ENCODE measurements at places on chromosomes 5 and 9.

DNA sequence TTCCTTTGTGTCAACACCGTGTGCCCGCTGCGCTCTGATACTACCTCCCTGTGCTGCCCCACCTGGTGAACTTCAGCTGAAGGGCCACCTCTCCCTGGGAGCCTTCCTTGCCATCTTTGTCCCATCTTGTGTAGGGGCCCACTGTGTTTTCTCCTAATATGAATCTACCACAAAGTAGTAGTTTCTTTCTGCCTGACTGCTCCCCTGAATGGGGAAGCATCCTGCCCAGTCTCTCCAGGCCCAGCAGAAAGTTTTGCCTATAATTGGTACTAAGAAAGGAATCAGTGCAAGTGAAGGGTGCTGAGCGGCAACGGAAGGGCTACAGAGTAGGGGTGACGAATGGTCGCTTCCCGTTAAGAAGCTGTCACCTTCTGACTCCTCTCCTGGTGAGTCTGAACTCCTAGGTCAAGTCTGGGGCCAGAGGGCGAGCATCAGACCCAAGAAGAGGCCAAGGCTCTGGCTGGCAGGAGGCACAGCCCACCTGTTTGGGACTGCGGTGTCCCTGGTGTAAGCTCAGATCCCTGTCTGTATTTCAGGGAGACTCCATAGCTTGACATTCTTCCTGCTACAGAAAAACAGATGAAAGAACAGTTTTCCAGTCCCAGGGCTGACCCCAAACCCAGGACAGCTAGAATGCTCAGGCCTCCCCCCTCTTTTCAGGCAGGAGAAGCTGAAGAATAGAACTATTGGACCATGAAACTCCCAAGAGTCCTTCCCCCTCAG lies 24.1 kb downstream of the WWC1 start:
- no peak for DNase-seq

GRCh38 chr5:68306361-68307014 lies 90.9 kb downstream of the PIK3R1 start:
- no peak for DNase-seq

DNA sequence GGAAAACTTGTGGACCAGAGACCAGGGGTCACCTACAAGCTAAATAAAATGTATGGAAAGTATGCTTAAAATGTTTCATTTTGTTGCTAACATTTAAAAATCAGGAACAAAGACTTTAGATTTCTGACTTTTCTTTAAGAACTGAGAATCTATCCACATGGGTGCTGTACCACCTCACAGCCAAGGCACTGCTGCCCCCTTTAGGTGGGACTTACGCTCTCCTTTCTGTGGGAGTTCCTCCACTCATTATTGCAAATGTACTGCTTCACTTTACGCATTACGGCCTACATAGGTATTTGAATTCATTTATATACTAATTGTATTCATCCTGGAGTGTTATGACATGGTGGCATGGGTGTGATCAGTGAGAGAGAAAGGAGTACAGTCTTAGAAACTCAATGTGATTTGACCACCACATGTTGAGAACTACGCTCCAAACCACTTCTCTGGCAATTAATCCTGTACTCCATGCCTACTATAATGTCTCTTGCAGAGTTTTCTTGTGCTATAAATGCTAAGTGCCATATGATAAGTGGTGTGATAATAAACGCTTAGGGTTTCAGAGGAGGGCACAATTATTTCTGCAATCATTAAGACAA lies 24.7 kb upstream of the CETN3 start:
- DNase-seq: no peak

DNA sequence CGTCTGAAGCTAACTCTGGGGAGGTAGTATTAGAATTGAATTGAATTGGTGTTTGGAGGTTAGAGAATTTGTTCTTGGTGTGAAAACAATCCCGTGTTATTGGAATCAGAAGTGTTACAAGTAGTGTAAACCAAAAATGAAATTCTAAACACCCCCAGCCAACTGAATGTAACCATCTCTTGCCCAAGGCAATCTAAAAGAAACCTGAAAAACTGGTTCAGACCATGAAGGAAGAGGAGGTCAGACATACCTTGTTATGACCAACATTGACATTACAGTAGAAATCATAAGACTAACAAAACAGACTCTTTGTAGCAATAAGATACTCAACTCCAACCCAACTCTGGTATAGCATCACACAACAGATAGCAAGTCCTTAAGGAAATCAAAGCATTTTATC lies 159.0 kb downstream of the TUSC1 start:
- DNase-seq: no peak

DNA sequence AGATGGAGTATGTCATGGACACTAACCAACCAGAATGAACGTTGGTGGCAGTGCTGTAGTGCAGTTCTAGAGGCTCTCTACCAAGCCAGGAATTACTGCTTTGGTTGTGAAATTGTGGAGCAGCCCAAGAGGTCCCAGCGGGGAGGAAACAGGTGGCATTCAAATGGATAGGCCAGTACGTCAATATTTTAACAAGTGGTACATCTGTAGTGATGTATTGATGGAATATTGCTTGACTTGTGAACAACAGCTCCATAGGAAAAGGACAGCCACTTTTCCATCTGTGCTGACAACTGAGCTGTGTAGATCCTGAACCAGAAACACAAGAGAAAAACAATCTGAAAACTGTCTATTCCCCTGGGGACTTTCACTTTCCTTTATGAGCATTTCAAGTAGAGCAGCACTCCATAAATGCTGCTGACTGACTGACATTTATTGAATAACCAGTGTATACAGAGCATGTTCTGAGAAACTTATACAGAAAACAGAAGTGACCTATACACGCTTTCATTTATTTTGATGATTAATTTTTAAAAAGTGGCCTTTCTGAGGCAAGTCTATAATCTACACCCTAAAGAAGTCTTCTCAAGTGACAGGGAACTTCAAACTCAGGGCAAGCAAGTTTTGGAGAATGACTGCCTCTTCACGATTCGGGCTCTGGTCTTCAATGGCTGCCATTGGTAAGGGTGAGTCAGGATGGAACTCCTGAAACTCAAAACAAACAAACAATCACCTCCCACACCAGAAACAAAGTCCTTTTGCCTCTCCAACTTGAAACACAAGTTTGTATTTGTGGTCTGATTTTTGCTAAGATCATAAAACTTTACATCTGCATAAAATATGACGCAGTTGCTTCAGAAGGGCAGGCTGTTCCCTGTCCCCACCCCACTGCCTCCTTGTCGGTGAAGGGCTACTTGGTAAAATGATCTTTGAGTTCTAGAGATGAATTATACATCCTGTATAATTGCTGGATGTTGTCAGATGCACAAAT lies 362.4 kb downstream of the NDUFS4 start:
- DNase-seq: no peak

DNA sequence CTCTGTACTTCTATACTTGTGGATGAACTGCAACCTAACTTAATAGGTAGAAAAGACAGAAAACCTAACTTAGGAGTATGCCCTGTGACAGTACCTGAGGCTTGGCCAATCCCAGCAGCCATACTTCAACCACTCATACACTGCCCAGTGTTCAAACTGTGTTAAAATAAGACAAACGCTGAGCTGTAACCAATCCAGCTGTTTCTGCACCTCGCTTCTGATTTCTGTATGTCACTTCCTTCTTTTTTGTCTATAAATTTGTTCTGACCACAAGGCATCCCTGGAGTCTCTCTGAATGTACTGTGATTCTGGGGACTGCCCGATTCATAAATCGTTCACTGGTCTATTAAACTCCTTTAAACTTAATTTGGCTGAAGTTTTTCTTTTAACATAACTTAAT lies 41.4 kb downstream of the AUH start:
- no peak for DNase-seq

- no peak for DNase-seq
Measured at GRCh38 chr9:136861874-136862457, 4.1 kb downstream of the EDF1 start.

DNA sequence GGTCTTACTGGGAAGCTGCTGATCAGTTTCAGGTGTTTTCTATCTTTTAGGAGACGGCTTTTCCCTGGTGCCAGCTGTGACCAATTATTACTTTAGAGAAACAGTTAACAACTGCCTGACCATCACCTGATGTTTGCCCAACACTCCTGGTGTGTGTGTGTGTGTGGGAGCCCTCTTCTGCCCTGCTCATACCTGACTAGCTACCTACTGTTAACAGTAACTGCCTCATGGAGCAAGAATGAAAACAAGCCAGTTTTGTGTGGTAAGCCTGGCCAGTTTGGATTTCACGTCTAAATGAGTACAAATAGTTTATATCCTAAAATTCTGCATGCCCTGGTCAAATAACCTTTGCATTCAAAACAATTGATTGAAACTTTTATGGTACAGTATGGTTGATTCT lies 46.1 kb upstream of the RIOK2 start:
- no peak for DNase-seq

DNA sequence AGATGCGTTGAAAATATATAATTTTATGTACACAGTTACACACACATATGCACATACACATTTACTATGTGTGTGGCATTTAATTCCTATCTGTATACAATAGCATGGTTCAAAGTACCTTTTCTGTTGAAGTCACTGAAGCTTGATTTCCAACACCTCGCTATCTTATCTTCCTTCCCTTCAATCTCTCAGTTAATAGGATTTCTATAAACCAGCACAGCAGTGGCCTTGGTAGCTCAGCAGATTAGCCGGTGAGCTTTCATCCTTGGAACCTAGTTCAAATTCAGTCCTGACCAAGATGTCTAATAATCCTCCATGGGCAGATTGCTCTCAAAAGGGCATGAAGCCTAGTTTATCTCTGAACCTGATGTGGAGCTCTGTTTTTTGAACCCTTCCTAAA lies 2389.5 kb downstream of the MAT2B start:
- DNase-seq: no peak

- DNase-seq: no peak
Measured at GRCh38 chr5:134994560-134995156, 27.0 kb downstream of the CATSPER3 start.

GRCh38 chr9:137095664-137096517 lies 9.1 kb downstream of the MAN1B1 start:
- DNase-seq: peak; percentile 58

DNA sequence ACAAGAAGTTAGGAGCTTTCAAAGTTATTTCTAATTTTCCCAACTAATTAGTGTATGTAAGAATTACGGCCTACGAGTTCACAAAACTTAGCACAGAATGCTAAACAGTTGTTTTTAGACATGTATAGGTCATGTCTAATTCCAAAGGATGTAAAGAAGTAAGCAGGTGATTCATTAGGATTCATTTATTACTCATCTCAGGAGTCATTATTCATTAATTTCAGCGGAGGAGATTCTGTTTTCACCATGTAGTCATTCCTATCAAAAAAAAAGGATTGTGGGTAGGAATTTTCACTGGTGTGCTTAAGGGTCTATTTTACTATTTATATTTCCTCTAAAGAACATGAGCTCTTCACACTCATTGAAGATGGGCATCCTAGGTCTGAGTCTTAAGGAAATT lies 532.2 kb downstream of the ACTL7B start:
- no peak for DNase-seq

DNA sequence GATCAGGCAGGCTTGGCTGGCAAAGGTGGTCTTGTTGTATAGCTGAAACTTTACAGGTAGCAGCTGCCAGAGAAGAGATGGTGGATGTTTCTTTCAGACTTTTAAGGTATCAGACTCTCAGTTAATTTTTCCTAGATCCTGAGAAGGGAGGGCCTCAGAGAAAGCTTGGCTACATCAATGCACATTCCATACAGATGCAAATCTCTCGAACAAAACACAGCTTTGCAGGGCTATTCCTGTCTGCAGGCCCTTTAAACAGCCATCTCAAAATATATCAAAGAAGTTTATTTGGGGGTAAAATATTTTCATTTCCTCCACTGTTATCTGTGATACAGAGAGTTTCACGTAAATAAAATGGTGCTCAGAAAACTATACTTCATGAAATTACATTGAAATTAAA lies 1584.4 kb downstream of the EFNA5 start:
- DNase-seq: no peak
